ENCODE measurements at places on chromosomes 6 and 20. TPM values are rescaled to one million over a fixed set of nuclear protein-coding genes. Genes with fewer than 3 reads are reported as not detected.

- H3K36me3 ChIP-seq, result no peaks in the 10 kb centered on the region
- no peaks in the 10 kb centered on the region for H3K27me3 ChIP-seq
- H3K27ac ChIP-seq, result no peak overlapping the region
Measured at GRCh38 chr6:88983532-88983931, 20.1 kb upstream of the RNGTT start.

DNA sequence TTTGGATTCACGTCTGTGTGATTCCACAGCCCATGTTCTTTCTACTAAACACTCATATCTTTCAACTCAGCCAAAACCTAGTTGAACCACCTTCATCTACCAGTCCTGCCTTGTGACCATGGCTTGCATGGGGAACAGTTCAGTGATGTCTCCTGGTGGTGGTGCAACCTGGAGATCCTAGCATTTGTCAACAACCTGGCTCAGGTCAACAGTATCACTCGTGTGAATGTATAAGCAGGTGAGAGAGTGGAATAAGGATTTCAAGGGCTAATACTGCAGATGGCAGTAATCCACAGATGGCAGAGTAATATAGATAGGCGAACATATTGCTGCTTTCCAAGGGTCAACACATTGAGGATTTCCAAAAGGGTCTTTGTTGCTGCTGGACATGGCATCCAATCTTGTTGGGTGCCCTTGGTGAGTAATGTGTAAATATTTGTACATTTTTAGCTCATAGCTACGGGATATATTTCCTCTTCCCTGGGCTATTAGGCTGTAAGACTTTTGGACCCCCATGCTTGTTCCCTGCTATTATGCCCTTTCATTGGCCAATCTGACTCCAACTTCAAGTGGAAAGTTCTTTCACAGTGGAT is 13.4 kb downstream of the PBOV1 start:
- no peaks in the 10 kb centered on the region for H3K36me3 ChIP-seq
- no peak overlapping the region for H3K27ac ChIP-seq
- no peaks in the 10 kb centered on the region for H3K27me3 ChIP-seq
- no peaks in the 10 kb centered on the region for H3K4me1 ChIP-seq
- DNase-seq, result no peak
- H3K4me3 ChIP-seq, result no peak overlapping the region

DNA sequence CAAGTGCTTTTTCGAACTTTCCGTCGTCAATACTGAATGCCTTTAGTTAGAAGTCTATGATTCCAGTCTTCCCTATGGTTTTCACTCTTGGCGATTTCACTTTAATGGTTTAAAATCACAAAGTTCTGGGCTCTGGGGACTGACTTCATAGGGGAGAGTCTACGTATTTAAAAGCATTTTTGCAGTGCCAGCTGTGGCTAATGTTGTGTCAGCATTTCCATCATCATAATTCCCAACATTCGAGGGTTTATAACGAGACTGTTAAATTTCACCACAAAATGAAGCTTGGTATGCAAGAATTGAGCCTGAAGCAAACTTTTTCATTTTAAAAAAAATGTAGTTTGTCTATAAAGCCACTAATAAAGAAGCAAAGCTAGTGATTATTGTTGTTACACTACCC is 242.7 kb downstream of the SOX4 start:
- H3K27ac ChIP-seq, result peak overlapping the region; percentile 62
- H3K4me3 ChIP-seq, result no peak overlapping the region
- H3K36me3 ChIP-seq, result no peaks in the 10 kb centered on the region

DNA sequence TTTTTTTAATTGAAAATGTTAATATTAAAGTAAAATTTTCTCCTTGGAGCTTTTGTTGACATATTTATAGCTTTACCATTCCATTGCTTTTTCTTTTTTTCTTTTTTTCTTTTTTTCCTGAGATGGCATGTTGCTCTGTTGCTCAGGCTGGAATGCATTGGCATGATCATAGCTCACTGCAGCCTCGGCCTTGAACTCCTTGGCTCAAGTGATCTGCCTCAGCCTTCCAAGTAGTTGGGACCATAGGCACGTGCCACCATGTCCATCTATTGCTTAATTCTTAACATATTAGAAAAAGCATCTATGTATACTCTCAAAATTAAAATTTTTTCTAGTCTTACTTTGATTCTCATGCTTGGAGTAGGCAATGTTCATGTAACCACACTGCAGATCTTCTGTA is 43.0 kb downstream of the RALGAPB start:
- peaks cover 52% of the 10 kb centered on the region for H3K36me3 ChIP-seq
- peaks cover 7% of the 10 kb centered on the region for H3K4me1 ChIP-seq
- H3K27ac ChIP-seq, result no peak overlapping the region
- no peaks in the 10 kb centered on the region for H3K27me3 ChIP-seq
- H3K4me3 ChIP-seq, result no peak overlapping the region

GRCh38 chr6:53715434-53715833 is 49.9 kb upstream of the KLHL31 start:
- H3K4me1 ChIP-seq, result no peaks in the 10 kb centered on the region
- H3K36me3 ChIP-seq, result no peaks in the 10 kb centered on the region
- H3K27me3 ChIP-seq, result peaks cover 47% of the 10 kb centered on the region
- no peak overlapping the region for H3K27ac ChIP-seq
- no peak for DNase-seq

DNA sequence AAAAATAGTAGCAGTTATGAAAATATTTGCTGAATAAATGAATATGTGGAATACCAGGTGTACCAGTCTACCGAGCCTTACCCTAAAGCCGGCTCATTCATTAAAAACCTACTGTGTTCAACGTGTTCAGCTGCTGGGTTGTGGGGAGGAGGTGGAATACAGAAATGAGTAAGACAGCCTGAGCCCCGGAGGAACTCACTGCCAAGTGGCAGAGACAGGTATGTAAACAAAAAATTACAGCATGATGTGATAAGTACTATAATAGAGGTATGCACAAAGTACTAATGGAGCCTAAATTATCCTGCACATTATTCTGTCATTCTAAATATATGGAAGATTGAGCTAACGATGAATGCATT is 6.8 kb upstream of the ADTRP start:
- H3K4me3 ChIP-seq, result no peak overlapping the region
- no peak overlapping the region for H3K27ac ChIP-seq
- H3K4me1 ChIP-seq, result no peaks in the 10 kb centered on the region

GRCh38 chr6:35487658-35488516 is 9.0 kb downstream of the TEAD3 start:
- H3K4me1 ChIP-seq, result peaks cover 31% of the 10 kb centered on the region
- H3K36me3 ChIP-seq, result no peaks in the 10 kb centered on the region
- H3K4me3 ChIP-seq, result no peak overlapping the region
- peak; percentile 74 for DNase-seq
- H3K27me3 ChIP-seq, result no peaks in the 10 kb centered on the region
- 0 out of 2 replicates have a peak overlapping the region, but pooled peaks have one; percentile 18 for H3K27ac ChIP-seq

- no peak overlapping the region for H3K27ac ChIP-seq
- H3K27me3 ChIP-seq, result no peaks in the 10 kb centered on the region
- DNase-seq, result no peak
Measured at GRCh38 chr20:18796282-18796833, 17.2 kb upstream of the SCP2D1 start.

DNA sequence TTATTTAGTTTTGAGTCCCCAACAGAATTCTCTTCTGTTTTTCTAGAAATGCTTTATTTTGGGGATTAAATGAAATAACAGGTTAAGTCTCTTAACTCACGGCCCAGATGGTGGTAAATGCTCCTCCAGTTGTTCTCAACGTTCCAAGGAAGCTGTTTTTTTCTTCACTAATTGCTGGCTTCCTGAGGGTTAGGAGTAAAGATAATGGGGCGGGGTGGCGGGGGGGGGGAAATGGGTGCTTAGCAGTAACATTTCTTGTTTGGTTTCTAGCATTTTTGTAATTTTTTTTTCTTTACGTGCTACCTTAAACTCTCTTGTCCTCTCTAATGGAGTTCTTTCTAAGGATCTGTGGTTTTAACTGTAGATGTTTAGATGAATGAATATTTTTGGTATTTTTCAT is 2.2 kb downstream of the SRSF3 start:
- peaks cover 30% of the 10 kb centered on the region for H3K4me1 ChIP-seq
- H3K36me3 ChIP-seq, result peaks cover 47% of the 10 kb centered on the region
- peak overlapping the region; percentile 74 for H3K4me3 ChIP-seq
- H3K27me3 ChIP-seq, result no peaks in the 10 kb centered on the region

GRCh38 chr6:43359381-43359780 is 10.1 kb downstream of the ZNF318 start:
- H3K4me3 ChIP-seq, result no peak overlapping the region
- peaks cover 41% of the 10 kb centered on the region for H3K36me3 ChIP-seq
- H3K27ac ChIP-seq, result no peak overlapping the region
- no peak for DNase-seq
- H3K27me3 ChIP-seq, result no peaks in the 10 kb centered on the region
- peaks cover 4% of the 10 kb centered on the region for H3K4me1 ChIP-seq

DNA sequence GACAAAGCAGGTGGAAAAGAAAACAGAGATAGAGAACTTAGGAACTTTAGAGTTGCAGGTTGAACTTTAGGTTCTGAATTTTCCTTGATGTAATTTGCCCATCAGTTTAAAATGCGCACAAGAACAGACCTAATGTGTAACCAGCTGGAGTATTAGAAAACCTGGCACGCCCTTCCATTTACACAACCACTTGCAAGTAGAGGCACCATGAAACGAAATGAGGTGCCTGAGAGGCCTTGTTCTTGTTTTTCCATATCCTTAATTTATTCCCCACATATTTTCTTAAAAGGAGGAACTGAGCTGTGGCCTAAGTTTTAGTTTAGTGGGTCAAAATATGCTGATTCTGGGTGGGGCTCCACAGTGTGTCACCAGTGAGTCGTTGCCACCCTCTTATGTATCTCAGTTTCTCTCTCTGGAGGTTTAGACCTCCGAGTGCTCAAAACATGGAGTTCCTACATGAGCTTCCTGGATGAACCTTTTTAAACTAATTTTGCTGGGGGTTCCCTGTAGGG is 17.2 kb upstream of the IL22RA2 start:
- no peak overlapping the region for H3K4me3 ChIP-seq
- peaks cover 3% of the 10 kb centered on the region for H3K36me3 ChIP-seq
- DNase-seq, result no peak
- no peaks in the 10 kb centered on the region for H3K27me3 ChIP-seq

- H3K4me3 ChIP-seq, result no peak overlapping the region
- no peaks in the 10 kb centered on the region for H3K27me3 ChIP-seq
- DNase-seq, result no peak
- H3K36me3 ChIP-seq, result no peaks in the 10 kb centered on the region
- no peak overlapping the region for H3K27ac ChIP-seq
- H3K4me1 ChIP-seq, result peaks cover 11% of the 10 kb centered on the region
Measured at GRCh38 chr20:58045579-58045978, 182.9 kb downstream of the ANKRD60 start.

DNA sequence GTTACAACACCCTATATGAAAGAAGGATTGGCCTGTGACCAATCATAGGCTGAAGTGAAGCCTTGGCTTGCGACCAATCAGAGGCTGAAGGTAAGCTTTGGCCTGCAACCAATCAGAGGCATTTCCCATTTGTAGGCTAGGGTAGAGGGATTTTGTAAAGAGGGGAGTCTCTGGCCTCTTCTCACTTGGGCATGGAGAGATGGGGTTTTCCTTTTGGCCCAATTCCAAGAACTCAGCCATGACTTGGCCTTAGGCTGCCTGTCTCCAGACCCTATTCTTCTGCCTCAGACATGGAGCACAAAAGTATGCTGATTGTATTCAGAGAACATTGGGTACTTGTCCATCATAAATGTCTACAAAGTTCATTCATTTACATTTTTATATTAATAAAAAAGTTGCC is 308.3 kb downstream of the UTRN start:
- no peaks in the 10 kb centered on the region for H3K4me1 ChIP-seq
- no peak overlapping the region for H3K27ac ChIP-seq
- H3K4me3 ChIP-seq, result no peak overlapping the region
- H3K27me3 ChIP-seq, result no peaks in the 10 kb centered on the region

- H3K27me3 ChIP-seq, result no peaks in the 10 kb centered on the region
- DNase-seq, result no peak
- H3K27ac ChIP-seq, result no peak overlapping the region
Measured at GRCh38 chr6:143687591-143687990, 9.8 kb downstream of the PHACTR2 start.

DNA sequence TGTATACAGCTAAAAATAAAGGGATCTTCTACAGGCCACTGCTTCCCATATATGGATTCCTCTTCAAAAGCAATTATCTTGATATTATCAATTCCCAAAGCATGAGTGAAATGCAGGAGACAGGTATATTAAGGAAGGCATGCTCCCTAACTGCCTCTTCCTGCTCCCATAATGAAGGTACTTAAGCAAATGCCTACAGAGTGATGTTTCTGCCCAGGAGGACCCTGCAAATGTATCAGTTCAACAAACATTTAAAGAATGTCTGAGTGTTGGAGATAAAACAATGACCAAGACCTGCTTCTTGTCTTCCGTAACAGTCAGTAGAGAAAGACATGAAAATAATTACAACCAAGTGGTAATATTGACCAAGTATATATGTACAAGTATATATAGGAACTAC is 4.2 kb downstream of the UBE2J1 start:
- no peaks in the 10 kb centered on the region for H3K27me3 ChIP-seq
- DNase-seq, result no peak
- H3K27ac ChIP-seq, result no peak overlapping the region
- H3K4me3 ChIP-seq, result no peak overlapping the region

- H3K36me3 ChIP-seq, result no peaks in the 10 kb centered on the region
- peak; percentile 61 for DNase-seq
- no peaks in the 10 kb centered on the region for H3K27me3 ChIP-seq
- H3K4me3 ChIP-seq, result no peak overlapping the region
- peak overlapping the region; percentile 73 for H3K27ac ChIP-seq
- peaks cover 47% of the 10 kb centered on the region for H3K4me1 ChIP-seq
Measured at GRCh38 chr6:43953794-43954310, 173.4 kb downstream of the MRPL14 start.

GRCh38 chr6:68328156-68328555 is 306.9 kb upstream of the ADGRB3 start:
- H3K27ac ChIP-seq, result no peak overlapping the region
- DNase-seq, result no peak
- H3K36me3 ChIP-seq, result no peaks in the 10 kb centered on the region
- H3K4me1 ChIP-seq, result no peaks in the 10 kb centered on the region
- no peak overlapping the region for H3K4me3 ChIP-seq

GRCh38 chr6:88298066-88298845 is 132.1 kb upstream of the CNR1 start:
- DNase-seq, result no peak
- no peaks in the 10 kb centered on the region for H3K27me3 ChIP-seq
- H3K27ac ChIP-seq, result no peak overlapping the region
- H3K4me1 ChIP-seq, result no peaks in the 10 kb centered on the region

- H3K27me3 ChIP-seq, result peaks cover 77% of the 10 kb centered on the region
- H3K4me3 ChIP-seq, result no peak overlapping the region
- no peaks in the 10 kb centered on the region for H3K36me3 ChIP-seq
- H3K4me1 ChIP-seq, result no peaks in the 10 kb centered on the region
- H3K27ac ChIP-seq, result no peak overlapping the region
Measured at GRCh38 chr20:33328157-33329137, 45.4 kb downstream of the BPIFB1 start.

Gene ENPP3
- polyA plus RNA-seq, result not detected

Gene DCBLD1
- 82.2 TPM for polyA plus RNA-seq

Gene MLIP
- polyA plus RNA-seq, result not detected

Gene SIRPD
- polyA plus RNA-seq, result not detected

Gene EPPIN
- polyA plus RNA-seq, result not detected

Gene ZSWIM3
- polyA plus RNA-seq, result 2.9 TPM

Gene TSBP1
- polyA plus RNA-seq, result not detected

Gene TGM3
- not detected for polyA plus RNA-seq

Gene RNF39
- not detected for polyA plus RNA-seq

Gene MICAL1
- 45.6 TPM for polyA plus RNA-seq

Gene OPRM1
- polyA plus RNA-seq, result 0.15 TPM

Gene ZC3H12D
- 0.05 TPM for polyA plus RNA-seq

Gene TPX2
- polyA plus RNA-seq, result 14.4 TPM

Gene SNAP25
- polyA plus RNA-seq, result 42.4 TPM
